Glutamatergic neuron (in vitro differentiated cells): ENCODE measurements at places on chromosomes 4 and X. TPM values are rescaled to one million over a fixed set of nuclear protein-coding genes. Genes with fewer than 3 reads are reported as not detected.

Gene SHOX
- total RNA-seq, result 0.22 TPM

Gene GAR1
- 9.1 TPM for total RNA-seq

Gene NR3C2
- 0.29 TPM for total RNA-seq

DNA sequence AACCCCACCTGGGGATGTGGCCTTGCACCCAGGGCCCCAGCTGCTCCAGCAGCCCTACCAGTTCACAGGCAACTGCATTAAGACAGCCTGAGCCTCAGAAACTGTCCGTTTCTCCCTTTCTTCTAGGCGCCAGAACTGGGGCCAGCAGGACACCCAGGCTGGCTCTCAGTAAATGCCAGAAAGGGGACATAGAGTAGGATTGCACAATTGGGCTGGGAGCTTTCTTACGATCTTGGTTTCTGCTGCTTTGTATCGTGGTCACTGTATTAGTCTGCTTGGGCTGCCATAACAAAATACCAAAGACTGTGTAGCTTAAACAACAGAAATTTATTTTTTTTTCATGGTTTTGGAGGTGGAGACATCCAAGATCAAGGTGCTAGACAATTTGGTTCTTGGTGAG is 48.4 kb downstream of the NALF2 start:
- H3K36me3 ChIP-seq, result no peaks in the 10 kb centered on the region
- H3K27me3 ChIP-seq, result peaks cover 2% of the 10 kb centered on the region
- H3K27ac ChIP-seq, result no peak overlapping the region
- no peak for DNase-seq
- H3K4me1 ChIP-seq, result no peaks in the 10 kb centered on the region

DNA sequence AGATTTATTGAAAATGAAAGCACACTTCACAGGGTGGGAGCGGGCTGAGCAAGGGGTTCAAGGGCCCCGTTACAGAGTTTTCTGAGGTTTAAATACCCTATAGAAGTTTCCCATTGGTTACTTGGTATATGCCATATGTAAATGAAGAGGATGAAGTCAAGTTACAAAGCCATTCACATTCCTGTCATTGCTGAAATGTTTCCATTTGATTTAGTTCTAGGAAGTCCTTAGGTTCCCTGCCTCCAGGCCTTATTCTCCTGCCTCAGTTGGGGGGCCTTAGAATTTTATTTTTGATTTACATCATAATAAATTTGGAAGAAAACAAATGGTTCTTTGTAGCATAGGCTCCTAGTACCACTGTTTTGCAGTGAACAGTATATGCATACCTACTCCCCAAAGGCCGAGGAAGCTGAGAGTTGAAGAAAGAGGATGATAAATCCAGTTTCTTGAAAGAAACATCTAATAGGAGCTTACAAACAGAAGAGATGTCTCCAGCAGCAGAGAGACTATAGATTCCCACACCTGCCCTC is 31.8 kb downstream of the SERTM2 start:
- no peak overlapping the region for H3K4me3 ChIP-seq
- no peaks in the 10 kb centered on the region for H3K27me3 ChIP-seq
- no peaks in the 10 kb centered on the region for H3K36me3 ChIP-seq
- DNase-seq, result no peak

- peaks cover 8% of the 10 kb centered on the region for H3K36me3 ChIP-seq
- no peaks in the 10 kb centered on the region for H3K4me1 ChIP-seq
- peaks cover 3% of the 10 kb centered on the region for H3K27me3 ChIP-seq
- no peak for DNase-seq
- no peak overlapping the region for H3K27ac ChIP-seq
These were observed 26.9 kb downstream of the PAPSS1 start for GRCh38 chr4:107693132-107693531.

DNA sequence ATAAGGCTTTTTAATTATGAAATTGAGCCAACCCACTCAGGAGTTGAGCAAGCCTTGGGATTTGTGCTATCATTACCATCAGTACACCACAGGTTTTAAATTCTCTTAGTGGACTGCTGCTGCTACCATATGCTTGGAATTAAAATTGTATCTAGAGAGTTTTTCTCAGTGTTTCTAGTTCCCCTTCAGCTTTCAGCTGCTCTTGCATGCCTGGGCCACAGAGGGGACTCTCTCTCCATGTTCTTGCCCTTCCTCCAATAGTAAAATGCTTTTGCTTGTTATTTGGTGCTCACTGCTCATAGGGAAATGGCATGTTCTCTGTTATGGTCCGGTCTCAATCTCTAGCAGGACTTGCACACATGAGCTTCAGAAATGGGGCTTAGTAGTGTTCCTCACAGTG is 101.9 kb downstream of the IGSF1 start:
- H3K4me3 ChIP-seq, result no peak overlapping the region
- no peaks in the 10 kb centered on the region for H3K27me3 ChIP-seq
- no peak overlapping the region for H3K27ac ChIP-seq
- DNase-seq, result no peak
- no peaks in the 10 kb centered on the region for H3K36me3 ChIP-seq

- peaks cover 37% of the 10 kb centered on the region for H3K4me1 ChIP-seq
- peak overlapping the region; percentile 57 for H3K27ac ChIP-seq
- H3K27me3 ChIP-seq, result peaks cover 5% of the 10 kb centered on the region
- DNase-seq, result no peak
These were observed 21.5 kb downstream of the RELL1 start for GRCh38 chr4:37664696-37665095.
